NCI-H526 treated with DMSO at 0.1 percent for 48 hours (cell line): ENCODE measurements at places on chromosomes 3 and 15.

DNA sequence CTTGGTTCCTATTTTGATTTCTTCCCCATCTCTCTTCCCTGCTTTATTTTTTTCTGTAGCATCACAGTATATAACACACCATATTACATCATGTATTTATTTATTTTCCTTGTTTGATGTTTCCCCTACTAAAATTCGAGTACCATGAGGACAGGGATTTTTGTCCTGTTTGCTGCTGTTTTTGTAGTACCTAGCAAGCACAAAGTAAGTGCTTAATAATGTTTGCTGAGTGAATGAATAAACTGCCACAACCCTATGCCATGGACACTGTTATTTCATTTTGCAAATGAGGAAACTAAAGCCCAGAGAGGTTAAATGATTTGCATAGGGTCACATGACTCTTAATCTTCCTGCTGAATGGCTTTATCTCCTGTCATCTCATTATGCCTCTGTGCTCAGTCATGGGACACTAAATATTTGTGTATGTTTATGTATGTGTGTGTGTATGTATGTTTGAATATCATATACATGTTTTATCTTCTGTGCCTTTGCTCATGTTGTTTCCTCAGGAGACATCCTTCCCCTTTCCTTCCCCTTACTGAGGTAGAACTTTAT is 26.1 kb upstream of the MGA start:
- DNase-seq: peak; percentile 92

GRCh38 chr3:73805435-73805834 is 180.7 kb upstream of the PDZRN3 start:
- no peak for DNase-seq

DNA sequence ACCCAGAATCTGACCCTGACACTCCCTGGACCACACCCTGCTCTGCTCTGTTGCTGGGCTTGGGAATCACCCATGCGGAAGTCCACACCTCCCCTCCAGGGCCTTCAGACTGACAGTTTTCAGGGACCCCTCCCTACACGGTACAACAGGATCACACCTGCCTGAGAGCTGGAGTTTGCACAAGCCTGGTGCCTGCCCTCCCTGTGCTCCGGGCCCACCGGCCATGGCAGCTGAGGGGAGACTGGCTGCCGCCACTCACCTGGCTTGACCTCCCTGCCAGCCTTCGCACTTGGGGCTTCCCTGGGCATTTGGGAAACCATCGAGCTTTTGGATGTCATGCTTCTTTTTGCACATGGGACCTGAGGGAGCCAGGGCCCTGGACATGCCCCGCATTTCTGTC is 95.9 kb upstream of the ANKRD34C start:
- DNase-seq: no peak

GRCh38 chr15:79883579-79884203 is 13.1 kb downstream of the MTHFS start:
- no peak for DNase-seq

- peak; percentile 27 for DNase-seq
These were observed 1.4 kb upstream of the IL17RC start for GRCh38 chr3:9915254-9916141.

- DNase-seq: no peak
These were observed 465.5 kb upstream of the PPP2R3A start for GRCh38 chr3:135500034-135500433.

- DNase-seq: no peak
These were observed 988 bp upstream of the RNF168 start for GRCh38 chr3:196504556-196504955.

- no peak for DNase-seq
These were observed 875.1 kb downstream of the NSUN3 start for GRCh38 chr3:94937980-94938379.

DNA sequence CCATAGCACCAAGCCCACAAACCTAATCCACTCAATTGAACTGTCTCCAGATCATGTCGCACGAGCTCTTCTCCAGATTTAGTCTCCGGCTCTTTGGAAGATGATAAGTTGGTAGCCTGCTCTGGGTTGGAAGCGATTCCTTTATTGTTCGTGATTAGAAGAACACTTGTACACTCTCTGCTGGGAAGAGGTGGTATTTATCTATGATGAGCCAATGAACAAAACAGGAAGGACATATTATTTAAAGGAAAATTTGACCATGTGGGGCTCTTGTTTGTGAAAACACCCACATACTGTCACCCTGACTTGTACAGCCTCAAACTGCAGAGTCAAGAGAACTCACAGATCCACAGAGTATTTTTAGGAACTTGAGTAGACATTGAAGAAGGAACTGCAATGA is 54.4 kb downstream of the MYZAP start:
- no peak for DNase-seq
